EH (cell line): ENCODE measurements at places on chromosomes 3 and 15.

- DNase-seq: no peak
Observed at GRCh38 chr15:58065445-58066041, at the start of gene ALDH1A2. Gene ALDH1A2 (minus strand): TSS chr15:58065711. CDS start chr15:58065650, 61 bp downstream.

- peak; percentile 82 for DNase-seq
Observed at GRCh38 chr3:68988740-68989139, 24.7 kb downstream of the EOGT start.

DNA sequence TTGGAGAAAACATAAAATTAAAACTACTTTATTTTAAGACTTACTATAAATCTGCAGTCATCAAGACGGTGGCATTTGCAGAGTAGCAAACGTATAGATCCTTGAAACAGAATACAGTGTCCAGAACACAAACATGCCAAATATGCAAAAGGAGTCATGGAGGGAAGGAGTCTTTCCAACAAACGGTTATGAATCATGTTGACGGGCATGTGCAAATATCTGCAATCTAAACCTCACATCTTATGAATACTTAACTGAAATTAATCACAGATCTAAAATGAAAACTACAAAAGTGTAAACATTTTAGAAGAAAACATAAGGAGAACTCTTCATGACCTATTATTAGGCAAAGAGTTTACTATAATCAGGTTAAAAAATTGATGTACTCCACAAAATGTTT lies 69.4 kb downstream of the TFRC start:
- DNase-seq: peak; percentile 49

- no peak for DNase-seq
Observed at GRCh38 chr3:17742880-17743657, 638 bp upstream of the TBC1D5 start.

GRCh38 chr15:52078876-52079700 lies 33.5 kb downstream of the BCL2L10 start:
- DNase-seq: peak; percentile 65

DNA sequence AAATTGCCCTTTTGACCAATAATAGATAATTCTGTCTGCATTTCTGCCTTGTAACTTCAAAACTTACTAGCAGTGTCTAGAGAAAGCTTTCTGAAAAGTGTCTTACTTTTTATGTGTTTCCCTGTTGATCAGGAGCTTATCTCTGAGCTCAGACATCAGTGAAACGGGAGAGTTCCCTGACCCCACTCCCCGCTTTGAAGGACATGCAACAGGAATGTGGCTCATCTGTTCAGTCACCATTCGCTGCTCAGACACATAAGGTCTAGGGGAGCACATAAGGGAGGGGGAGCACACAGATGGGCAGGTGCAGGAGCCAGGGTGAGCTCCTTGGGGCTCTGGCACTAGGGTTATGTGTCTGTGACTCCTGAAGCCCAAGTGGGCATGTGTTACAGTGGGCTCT lies 205.0 kb downstream of the FEZF2 start:
- no peak for DNase-seq

DNA sequence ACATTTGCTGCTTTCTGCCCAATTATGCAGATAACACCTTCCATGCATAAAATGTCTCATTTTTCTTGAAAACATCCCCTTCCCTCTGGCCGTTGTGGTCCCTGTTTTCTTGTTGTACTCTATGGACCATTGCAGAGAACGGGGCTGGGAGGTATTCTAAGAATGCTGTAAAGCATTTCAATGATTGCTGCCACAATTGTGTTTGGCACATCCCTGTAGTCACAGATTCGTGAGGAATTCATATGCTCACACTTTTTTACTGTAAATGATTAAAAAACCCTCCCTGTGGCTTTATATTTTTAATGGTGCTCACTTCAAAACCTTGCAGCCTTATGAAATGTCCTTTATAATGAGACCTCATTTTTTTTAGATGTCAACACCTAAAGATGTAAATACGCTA lies 207.2 kb upstream of the GBE1 start:
- no peak for DNase-seq

- DNase-seq: no peak
Observed at GRCh38 chr3:140285380-140285779, 350.4 kb downstream of the CLSTN2 start.

GRCh38 chr3:196641333-196642054 lies 2.0 kb downstream of the NRROS start:
- no peak for DNase-seq
